ENCODE measurements at places on chromosomes 11 and 22.

DNA sequence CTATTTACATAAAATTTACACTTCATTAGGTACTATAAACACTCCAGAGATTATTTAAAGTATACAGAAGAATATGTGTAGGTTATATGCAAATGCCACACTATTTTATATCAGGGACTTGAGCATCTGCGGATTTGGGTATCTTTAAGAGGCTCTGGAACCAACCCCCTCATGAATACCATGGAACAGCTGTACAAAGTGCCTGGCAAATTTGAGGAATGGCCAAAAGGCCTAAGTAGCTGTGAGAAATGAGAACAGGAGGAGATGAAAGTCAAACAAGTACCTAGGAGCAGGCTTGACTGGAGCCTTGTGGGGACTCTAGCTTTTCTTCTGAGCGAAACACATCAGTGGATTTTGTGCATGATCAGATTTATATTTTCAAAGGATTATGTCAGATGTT lies 149.3 kb downstream of the RBFOX2 start:
- no peak for DNase-seq

GRCh38 chr11:84721561-84721961 lies 905.6 kb downstream of the DLG2 start:
- no peak for DNase-seq

- DNase-seq, result no peak
Observed at GRCh38 chr22:42134100-42135020, 3.8 kb upstream of the CYP2D6 start.

DNA sequence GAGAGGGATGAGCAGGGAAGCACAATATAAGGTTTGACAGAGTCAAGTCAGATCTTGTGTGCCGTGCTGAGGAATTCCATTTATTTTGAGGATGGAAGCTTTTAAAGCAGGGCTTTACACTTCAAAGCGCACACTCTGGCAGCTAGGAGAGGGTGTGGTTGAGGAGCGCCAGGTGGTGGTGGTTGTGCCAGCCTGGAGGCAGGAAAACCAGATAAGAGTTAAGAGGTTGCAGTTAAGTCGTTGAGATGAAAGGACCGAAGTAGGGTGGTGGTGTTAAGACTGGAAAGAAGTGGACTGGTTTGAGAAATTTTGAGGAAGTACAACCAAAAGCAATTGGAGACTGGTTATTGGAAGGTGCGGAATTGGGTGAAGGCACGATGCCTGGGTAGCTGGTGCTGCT lies 231.6 kb upstream of the TBCEL start:
- no peak for DNase-seq

DNA sequence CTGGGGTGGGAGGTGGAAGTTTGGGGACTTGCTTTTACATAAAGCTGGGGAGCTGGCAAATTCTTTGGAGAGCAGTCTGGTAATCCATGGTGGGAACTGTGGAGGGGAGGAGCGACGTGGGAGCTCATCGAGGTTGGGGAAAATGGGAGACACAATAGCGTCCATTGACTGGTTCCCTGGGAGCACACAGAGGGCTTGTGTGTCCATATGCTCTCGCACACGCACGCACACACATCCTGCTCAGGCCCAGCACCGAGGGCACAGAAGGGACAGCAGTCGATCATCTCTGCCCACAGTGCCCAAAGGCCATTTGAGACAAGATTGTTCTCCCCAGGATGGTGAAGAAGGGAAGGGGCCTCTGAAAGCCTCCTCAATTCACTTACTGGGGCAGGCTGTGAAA lies 53.7 kb downstream of the FBXO7 start:
- DNase-seq, result no peak

All from right lobe of liver (tissue), 6 donors.